ENCODE measurements at places on chromosomes 7 and 10.

DNA sequence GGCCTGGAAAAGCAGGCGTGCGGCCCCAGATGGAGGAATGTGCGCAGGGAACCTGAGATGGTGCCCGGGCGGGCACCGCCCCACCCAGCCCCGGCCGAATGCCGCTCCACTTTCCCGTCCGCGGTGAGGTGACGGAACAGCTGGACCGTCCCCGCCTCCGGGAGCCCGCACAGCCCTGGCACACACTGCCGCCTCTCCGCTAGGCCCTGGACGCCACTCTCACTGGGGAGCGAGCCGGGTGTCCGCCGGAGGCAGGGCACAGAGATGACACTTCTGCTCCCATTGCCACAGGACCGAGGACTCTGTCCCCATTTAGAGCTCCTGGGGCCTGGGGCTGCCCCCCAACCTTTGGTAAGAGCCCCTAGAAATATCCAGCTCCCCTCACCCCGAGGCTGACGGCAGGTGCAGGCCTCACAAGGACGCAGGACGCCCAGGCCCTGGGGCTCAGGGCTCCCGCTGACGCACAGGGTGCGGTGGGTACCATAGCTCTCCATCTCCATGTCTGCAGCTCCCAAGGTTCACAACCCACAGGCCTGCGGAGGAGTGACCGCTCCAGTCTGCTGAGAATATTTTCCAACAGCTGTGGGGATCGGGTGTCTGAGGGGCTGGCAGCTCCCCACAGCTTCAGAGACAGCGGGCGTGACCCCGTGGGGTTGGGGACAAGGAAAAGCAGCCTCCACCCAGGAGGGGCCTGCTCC is 52.2 kb upstream of the PDGFA start:
- DNase-seq = no peak

GRCh38 chr10:131901181-131901829 is 497 bp downstream of the PPP2R2D start:
- DNase-seq = peak; percentile 73

GRCh38 chr10:31921031-31921430 is 7.6 kb downstream of the ARHGAP12 start:
- DNase-seq = peak; percentile 12

GRCh38 chr10:71795248-71795647 is 21.9 kb upstream of the VSIR start:
- peak; percentile 31 for DNase-seq

- no peak for DNase-seq
These were observed 525 bp upstream of the CHUK start for GRCh38 chr10:100229819-100230422.

- DNase-seq = no peak
These were observed 81.9 kb upstream of the C1GALT1 start for GRCh38 chr7:7100432-7100849.

GRCh38 chr7:12210179-12211053 is 678 bp upstream of the TMEM106B start:
- DNase-seq = peak; percentile 24

DNA sequence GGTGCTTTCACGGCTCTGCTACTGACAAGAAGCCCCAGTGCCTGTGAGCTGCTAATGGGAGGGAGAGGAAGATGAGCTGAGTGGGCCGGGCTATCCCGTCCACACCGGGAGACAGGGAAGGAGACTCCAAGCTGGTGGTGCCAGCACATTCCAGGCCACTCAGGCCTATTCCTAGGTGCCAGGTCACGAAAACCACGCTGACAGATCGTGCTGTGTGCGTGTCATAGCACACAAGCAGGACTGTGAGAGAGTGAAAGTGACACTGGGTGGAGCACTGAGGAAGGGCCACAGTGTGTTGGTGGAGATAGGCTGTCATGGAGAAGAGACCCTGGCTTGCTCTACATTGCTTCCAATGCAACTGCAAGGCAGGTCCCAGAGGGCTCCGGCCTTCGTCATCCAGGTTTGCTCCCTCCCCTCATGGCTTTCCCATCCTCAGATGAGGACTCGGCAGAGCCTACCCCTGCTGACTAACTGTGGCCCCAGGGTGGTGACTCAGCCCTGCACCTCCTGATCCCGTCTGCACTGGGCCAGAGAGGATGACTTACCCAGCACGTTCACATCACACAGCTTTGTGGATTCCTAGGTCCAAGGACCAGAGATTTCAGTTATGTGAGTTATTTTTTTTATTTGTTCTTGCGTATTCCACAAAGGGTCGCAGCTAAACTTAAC is 167.3 kb downstream of the EGFR start:
- no peak for DNase-seq

GRCh38 chr7:121138262-121138933 is 149.9 kb downstream of the CPED1 start:
- peak; percentile 20 for DNase-seq

DNA sequence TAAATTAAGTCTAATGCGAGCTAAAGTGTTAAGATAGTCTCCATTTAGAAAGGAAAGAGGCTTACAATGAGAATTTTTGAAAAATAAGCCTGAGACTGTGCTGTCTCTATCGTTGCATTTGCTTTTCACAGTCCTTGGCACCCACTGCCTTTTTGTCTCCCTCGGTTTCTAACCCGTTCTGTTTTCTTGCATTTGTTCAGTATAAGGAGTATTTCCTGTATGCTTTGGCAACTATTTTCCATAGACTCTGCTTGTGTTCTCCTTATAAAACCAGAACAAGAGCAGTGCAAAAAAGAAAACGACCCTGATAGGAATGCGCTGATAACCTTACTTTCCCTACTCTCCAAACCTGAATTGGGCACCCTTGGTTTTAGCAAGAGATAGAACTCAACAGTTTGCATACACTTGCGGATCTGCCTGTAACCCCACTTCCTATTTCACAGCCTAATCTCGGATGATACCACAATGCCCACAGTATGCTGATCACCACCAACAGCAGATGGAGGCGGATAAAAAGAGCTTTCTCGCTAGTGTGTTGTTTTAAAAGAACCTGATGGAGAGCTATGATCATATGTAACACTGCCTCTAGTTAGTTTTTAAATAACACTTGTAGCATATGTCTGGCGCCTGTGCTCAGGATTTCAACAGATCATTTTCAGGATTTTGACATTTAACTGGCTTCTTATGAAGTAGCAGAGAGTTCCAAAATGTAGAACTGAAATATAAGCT is 1.6 kb upstream of the ARHGAP12 start:
- DNase-seq = peak; percentile 54

DNA sequence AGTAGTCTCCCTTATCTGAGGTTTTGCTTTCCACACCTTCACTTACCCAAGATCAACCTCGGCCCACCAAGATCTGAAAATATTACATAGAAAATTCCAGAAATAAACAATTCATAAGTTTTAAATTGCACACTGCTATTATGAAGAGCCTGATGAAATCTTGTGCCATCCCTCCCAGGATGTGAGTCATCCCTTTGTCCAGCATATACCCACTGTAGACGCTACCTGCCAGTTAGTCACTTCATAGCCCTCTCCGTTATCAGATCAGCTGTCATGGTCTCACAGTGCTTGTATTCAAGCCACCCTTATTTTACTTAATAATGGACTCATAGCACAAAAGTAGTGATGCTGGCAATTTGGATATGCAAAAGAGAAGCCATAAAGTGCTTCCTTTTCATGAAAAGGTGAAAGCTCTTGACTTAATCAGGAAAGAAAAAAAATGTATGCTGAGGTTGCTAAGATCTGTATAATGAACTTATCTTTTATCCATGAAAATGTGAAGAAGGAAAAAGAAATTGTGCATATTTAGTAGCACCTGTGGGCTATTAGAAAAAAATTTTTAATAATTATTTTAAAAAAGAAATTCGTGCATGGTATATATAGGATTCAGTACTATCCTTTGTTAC is 9.8 kb upstream of the MRPS16 start:
- DNase-seq = no peak

DNA sequence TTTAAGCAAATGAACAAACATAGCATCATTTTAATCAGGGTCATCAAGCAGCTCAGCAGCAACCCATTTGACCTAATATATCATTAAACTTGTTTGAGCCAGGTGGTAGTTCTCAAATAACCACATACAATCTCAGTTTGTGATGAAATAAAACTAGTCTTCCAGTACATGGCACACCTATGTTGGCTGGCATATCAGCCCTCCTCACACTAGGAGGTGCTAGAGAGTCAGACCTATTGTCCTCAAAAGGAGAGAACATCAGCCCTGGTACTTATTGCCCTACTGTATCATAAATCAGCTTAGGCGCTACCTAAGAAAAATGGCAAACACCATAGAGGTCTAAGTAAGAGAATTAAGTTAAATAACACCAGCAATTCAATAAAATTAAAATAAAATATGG is 81.7 kb downstream of the CABCOCO1 start:
- peak; percentile 24 for DNase-seq

DNA sequence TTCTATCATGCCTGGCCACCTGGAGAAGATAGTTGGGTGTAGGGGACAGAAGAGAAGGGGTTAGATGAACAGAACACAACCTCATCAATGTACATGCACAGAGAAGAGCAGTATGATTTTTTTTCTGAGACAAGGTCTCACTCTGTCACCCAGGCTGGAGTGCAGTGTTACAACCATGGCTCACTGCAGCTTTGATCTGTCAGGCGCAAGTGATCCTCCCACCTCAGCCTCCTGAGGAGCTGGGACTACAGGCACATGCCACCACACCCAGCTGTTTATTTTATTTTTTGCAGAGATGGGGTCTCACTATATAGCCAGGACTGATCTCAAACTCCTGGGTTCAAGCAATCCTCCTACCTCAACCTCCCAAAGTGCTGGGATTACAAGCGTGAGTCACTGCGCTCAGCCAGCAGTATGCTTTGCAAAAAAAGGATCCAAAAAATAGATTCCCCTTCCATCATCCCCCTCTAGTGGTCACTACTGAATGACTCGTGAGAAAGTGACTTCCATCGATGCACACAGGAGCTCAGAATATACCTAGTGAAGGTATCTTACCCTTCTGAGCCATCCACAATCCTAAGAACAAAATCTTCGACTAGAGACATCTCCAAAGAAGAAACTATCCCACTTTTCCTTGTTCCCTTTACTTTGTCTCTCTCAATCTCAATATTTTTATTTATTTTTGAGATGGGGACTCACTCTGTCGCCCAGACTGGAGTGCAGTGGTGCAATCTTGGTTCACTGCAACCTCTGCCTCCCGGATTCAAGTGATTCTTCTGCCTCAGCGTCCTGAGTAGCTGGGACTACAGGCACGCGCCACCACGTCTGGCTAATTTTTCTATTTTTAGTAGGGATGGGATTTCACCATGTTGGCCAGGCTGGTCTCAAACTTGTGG is 21.0 kb downstream of the ZCWPW1 start:
- peak; percentile 84 for DNase-seq

DNA sequence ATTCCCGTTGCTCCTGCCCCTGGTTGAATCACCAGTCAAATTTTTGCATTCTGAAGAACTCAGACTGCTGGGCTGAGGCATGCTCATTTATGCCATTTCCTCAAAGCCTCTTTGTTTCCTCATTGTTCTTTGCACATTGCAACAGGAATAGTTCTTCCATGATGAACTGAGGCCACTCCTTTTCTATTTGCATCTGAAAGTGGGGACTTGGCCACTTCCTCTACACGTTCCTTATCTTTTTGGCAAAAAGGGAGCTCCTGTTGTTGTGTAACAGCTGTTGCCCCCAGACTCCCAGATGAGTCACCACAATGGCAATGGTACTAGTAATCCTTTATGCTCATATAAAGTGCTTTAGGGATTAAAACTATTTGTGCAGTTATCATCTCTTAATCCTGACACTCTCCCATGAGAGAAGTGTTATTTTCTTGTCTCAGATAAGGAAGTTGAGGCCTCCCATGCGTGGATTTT is 20.1 kb upstream of the ITPRID1 start:
- peak; percentile 2 for DNase-seq

GRCh38 chr7:92972441-92972840 is 136.1 kb upstream of the CDK6 start:
- DNase-seq = no peak

DNA sequence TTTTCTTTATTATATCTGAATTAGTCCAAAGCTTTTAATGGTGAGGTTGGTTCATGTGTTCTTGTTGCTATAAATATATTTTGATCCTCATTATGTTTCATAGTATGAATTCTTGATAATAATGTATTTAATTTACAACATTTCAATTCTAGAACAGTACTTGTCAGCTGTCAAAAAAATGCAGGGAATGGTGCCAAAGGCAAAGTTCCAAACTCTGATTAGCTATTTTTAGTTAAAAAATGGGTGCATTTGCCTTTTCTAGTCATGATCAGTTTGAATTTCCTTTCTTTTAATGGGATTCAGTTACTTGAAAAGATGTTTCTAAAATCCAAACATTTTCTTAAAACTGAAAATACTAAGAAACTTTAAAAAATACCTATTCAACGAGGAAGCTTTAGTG is 49.6 kb downstream of the ANKIB1 start:
- DNase-seq = no peak

GRCh38 chr7:49091519-49091918 is 167.2 kb downstream of the CDC14C start:
- no peak for DNase-seq

DNA sequence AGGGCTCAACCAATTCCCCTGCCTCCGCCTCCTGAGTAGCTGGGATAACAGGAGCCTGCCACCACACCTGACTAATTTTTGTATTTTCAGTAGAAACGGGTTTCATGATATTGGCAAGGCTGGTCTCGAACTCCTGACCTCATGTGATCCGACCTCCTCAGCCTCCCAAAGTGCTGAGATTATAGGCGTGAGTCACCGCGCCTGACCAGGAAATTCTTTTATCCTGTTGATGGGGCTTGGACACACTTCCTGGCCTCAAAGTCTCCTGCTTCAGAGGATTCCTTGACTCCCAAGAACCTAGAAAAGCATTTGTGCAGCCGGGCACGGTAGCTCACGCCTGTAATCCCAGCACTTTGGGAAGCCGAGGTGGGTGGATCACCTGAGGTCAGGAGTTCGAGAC is 16.2 kb downstream of the ZNF425 start:
- no peak for DNase-seq

DNA sequence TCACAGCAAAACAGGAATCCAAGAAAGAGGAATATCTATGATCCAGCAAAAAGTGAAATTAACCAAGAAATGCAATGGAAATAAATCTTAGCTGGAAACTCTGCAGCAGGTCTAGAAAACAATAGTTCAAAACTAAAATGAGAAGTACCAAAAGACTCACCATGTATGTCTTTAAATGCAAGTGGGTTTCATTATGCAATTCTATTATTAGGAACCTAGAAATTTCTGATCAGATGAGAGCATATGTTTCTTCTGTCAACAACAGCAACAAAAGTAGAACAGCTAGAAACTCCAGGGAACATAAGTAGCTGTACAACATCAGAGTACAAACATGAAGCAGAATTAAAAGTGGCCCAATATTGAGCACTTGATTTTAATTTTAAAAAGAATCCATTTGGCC is 304.0 kb downstream of the ARHGAP12 start:
- peak; percentile 28 for DNase-seq
